AG09309 (cell line): ENCODE measurements at places on chromosomes 2 and 18.

DNA sequence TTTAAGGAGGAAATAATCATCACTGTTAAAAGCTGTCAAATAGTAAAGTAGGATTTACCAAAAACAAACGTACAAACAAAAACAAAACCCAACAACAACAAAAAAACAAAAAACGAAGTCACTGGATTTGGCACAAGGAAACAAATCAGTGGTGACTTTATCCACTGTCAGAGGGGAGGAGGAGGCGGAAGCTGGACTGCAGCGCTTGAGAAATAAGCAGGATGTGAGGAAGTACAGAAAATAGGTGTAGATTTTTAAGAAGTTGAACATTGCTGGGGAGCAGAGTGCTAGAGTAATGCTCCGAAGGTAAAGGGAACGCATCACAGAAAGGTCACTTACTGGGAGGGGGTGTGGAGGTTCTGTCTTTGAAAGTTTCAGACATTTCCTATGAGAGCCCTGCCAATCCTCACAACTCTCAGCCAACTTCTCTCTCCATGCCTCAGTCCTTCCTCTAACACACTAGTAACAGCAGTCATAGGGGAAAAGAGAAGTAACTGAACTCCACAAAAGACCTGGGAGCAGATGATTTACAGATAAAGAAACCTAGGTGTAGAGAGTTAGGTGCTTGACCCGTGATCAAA is 220.2 kb upstream of the SMAD7 start:
- no peak for DNase-seq

DNA sequence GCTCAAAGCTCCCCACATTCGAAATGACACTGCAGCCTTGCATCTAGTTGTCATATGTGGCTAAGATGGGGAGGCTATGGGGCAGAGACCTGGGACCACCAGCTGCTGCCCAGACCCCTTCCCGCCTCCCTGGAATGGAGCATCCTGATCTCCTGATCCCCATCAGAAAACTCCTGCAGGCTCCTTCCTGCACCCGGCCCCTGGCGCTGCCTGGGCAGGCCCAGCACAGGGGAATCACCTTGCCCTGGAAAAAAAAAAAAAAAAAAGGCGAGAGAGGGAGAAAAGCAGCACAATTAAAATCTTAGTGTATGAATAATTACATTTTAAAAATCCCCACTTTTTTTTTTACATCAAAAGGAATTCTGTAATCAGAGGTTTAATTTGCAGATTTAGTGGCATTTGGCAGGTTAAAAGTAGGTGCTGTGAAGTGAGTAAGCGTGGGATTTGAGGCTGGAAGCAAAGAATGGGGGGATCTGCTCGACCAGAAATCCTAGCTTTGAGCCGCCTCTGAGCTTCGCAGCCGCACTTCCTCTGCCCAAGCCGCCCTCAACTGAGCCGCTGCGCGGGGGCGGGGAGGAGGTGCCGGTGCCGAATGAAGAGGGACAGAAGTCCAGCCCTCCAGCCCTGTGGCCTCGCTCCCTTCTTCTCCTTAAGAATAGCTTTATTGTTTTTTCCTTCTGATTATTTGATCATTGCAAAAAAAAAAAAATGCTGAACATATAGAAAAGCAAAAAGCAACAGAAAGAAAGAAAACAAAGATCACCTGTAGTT is 30.0 kb downstream of the THNSL2 start:
- DNase-seq: no peak

DNA sequence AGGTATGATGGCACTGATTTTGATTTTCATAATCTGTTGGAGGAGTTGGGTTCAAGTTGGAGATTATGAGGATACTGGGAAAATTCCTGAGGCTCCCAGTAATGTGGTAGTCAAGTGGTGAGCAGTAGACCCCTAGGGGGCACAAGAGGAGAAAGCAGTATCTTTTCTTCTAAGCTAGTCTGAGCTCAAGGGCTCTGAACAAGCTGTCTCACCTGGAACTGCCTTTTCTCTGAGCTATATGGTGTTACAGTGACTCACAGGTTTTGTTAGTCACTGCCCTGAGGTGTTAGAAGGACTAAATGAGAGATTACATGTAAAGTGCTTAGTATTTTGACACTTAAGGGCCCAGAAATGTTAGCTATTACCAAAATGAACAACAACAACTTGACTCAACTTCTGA is 42.2 kb downstream of the CD302 start:
- DNase-seq: no peak

GRCh38 chr2:158457826-158458616 is 1.3 kb downstream of the PKP4 start:
- DNase-seq: no peak

DNA sequence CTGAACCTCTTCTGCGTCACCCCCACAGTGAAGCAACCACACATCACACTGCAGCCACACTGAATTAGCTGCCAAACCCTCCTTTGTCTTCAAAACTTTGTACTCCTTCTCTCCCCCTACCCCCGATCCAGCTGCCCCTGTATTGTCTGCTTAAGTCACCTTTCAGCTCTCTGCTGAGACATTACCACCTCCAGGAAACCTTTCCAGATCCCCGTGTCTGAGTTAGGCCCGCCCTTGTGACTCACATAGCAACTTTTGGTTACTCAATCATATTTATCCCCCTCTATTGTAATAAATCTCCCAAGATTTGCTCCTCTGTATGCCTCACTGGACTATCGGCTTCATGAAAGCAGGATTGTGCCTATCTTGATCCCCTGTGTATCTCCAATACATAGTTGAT is 82.8 kb upstream of the CDCA7 start:
- no peak for DNase-seq

- peak; percentile 55 for DNase-seq
Observed at GRCh38 chr2:237904831-237905599, 45.6 kb downstream of the RAMP1 start.

DNA sequence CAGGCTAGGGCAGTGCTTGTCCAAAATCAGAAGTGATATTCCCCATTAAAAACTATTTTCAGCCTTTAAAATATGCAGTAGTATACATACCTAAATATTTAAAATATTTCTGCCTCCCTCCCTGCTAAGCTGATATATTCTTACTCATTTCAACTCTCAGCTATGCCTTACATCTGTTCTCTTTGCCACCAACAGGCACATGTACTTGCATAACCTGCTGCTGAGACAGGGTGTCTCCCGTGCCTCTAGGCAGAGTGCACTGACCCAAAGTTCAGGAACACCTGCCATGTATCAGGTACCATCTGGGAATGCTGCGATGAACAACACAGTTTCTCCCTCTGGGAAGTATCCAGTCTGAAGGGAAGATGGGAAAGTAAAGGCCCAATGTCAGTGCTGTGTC is 91.7 kb downstream of the STK39 start:
- no peak for DNase-seq

DNA sequence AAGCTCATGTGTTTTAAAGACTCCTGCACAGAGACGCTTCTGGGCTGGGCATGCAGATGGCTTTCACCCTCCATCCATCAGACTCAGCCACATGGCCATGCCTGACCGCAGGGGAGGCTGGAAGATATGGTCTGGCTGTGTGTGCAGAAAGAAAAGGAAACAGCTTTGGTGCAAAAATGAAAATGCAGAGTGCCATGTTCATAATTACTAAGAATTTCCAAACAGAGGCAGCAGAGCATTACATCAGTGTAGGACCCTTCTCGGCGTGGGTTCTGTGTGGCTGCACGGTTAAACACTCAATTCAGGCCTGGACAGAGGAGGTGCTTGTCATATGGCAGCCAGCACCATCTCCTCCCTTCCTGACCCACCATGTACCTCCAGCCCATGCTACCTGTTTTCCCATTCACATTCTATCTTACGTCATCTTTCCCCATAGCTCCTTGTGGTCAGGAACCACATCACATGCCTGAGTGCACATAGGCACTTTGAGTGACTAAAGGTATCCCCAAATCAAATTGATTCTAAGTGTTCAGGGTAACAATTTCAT is 200.3 kb upstream of the ID2 start:
- DNase-seq: no peak

- no peak for DNase-seq
Observed at GRCh38 chr2:105557021-105557920, 158.4 kb upstream of the FHL2 start.

DNA sequence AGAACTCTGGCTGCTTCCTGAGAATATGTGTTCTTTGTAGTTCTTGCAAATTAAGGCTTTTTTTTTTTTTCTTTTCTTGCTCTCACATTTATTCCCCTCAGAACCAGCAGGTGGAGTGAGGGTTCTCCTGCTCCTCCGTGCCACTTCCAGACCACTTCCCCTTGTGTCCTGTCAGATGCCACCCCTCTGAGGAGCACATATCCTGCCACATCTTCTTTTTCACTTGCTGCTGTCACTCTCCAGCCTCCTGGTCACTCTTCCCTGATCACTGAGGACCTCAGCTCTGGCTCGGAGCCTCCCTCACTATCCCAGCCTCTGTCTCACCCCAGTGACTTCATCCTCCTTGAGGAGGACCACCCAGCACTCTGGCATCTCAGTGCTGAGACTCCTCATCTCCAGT is 100.5 kb downstream of the TACR1 start:
- peak; percentile 16 for DNase-seq

DNA sequence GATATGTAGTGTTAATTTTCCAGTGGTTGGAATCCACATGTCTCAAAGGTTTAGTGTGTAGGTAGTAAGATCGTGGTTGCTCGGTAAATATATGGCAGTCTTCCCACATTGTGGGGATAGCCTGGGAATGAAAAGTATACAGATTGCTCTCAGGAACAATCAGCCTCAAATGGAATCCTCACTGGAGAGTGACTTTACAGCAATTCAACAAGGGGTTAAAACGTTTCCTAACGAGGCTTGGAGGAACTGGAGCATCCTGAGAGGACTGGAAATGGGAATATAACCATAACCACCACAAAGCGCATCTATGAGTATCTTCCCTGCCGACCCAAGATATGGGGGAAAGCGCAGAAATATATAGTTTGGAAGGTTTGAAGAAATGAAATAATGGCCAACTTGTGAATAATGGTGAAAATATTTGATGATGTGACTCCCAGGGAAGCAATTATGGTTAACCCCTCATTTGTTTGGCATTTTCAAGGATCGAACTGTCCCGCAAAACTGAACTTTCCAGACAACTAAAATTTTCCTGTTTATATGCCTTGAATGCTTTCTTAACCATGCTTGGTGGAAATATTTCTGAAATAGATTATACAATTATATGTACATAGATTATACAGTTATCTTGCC is 100.7 kb upstream of the FOSL2 start:
- no peak for DNase-seq

- DNase-seq: no peak
Observed at GRCh38 chr2:79292239-79292957, 132.8 kb upstream of the REG3A start.

- DNase-seq: no peak
Observed at GRCh38 chr2:23677836-23678235, 249.1 kb downstream of the ATAD2B start.

- no peak for DNase-seq
Observed at GRCh38 chr18:58843688-58844035, 21.0 kb upstream of the ZNF532 start.

GRCh38 chr2:232781765-232782164 is 5.4 kb upstream of the KCNJ13 start:
- DNase-seq: peak; percentile 52

DNA sequence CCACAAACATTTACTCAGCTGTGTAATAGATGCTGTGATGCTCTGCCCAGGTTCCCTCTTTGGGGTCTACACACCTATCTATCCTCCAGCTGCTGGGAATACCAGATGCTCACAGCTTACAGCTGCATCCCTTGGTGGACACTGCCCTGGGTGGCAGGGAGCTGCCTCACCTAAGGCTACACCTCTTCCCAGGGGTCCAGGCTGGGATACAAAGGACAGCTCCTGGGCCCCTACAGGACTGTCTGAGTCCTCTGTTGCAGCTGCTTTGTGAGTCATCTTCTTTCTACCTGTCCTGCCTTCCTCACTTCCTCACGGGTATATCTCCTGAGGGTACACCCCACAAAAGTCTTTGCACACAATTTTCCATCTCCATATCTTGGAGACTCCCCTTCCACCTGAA is 27.6 kb downstream of the THNSL2 start:
- DNase-seq: no peak

DNA sequence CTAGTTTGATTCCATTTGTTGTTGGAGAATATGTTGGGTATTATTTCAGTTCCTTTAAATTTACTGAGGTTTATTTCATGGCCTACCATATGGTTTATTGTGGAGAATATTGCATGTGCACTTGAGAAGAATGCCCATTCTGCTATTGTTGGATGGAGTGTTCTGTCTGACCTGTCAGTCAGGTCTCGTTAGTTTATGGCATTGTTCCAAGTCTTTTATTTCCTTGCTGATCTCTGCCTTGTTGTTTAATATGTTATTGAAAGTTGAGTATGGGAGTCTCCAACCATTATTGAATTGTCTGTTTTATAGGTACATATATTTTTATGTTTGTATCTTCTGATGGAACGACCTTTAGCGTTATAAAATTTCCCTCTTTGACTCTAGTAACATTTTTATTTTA is 86.3 kb downstream of the PTPN4 start:
- DNase-seq: no peak

DNA sequence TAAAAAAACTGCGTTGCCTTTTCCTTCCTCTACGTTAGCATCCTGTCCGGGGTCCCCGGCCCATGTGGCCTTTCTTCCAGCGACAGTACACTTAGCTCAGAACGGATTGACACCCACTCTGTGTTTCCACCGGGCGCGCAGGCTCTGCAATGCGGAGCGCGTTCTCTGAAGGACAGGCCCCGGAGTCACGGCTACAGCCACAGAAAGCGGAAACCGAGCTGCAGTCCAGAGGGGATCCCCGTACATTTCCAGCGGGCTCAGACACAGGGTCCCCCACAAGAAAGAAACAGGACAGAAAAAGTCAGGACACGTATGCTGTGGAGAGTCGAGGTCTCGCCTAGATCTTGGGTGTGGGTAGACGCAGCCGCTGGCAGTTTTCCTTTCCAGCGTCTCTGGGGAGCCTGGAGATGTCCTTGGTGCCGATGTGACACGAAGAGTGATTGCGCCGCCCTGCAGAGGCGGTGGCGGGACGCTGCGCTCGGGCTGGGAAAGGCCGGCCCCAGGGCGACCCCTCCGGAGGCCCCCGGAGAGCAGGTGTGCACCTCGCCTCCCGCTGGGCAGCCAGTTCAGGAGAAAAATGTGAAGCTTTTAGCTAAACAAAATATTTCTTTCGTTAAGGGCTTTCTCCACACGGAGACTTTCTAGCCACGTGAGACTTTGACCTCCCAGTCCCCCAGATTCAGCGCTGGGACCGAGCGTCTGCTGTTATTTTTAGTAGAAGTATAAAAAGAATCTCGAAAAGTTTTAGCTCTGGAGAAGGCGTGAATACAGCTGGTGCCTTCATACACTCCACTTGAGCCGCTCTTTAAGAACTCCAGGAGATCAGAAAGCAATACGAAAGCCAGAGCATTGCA is 1.3 kb upstream of the ACKR3 start:
- no peak for DNase-seq
